ENCODE measurements at places on chromosomes 1 and 21. TPM values are rescaled to one million over a fixed set of nuclear protein-coding genes. Genes with fewer than 3 reads are reported as not detected.

ZMYND12 gene
- 0.69 TPM for total RNA-seq

GRCh38 chr1:206685334-206685768 lies 646 bp downstream of the MAPKAPK2 start:
- H3K36me3 ChIP-seq: no peaks in the 10 kb centered on the region
- no peaks in the 10 kb centered on the region for H3K27me3 ChIP-seq
- peak; percentile 45 for DNase-seq
- peaks cover 46% of the 10 kb centered on the region for H3K4me1 ChIP-seq
- peak overlapping the region; percentile 83 for H3K4me3 ChIP-seq

OLFML2B gene
- total RNA-seq: 0.22 TPM

DNA sequence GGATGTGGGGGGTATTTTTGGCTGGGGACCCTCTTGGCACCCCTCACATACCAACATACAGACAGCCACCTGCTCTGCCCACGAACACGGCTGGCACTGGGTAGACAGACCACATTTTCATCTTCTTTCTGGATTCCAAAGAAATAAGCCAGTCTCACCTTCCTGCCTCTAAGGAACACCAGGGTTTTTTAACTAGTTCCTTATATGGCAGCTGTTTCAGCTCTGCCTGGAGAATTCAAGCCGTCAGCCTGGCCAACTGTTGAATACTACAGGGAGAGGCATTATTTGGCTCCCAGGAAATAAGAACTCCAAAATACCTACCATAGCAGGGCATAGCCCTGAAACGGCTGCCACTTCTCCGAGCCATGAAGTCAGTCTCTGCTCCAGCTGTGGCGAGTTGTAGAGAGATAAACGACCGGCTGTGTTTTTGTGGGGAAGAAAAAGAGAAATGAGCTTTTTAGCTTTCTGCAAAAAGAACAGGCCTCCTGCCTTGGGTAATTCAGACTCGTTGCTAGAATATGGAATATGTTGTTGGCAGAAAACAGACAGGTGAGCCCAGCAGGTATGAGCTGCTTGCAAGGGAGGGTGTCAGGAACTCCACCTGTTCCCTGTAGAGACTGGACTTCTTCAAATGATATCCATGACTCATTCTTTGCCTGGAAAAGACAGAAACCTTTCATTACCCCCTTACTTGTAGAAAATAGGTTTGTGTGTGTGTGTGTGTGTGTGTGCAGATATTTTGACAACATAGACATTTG lies 51.8 kb downstream of the MT1HL1 start:
- no peak overlapping the region for H3K27ac ChIP-seq
- DNase-seq: no peak
- no peaks in the 10 kb centered on the region for H3K4me1 ChIP-seq
- H3K27me3 ChIP-seq: no peaks in the 10 kb centered on the region
- H3K36me3 ChIP-seq: no peaks in the 10 kb centered on the region

- H3K4me1 ChIP-seq: no peaks in the 10 kb centered on the region
- no peak overlapping the region for H3K4me3 ChIP-seq
- no peak for DNase-seq
Observed at GRCh38 chr21:19781881-19782652, 1216.1 kb upstream of the NCAM2 start.

MINDY1 gene
- total RNA-seq: 6.3 TPM

DNA sequence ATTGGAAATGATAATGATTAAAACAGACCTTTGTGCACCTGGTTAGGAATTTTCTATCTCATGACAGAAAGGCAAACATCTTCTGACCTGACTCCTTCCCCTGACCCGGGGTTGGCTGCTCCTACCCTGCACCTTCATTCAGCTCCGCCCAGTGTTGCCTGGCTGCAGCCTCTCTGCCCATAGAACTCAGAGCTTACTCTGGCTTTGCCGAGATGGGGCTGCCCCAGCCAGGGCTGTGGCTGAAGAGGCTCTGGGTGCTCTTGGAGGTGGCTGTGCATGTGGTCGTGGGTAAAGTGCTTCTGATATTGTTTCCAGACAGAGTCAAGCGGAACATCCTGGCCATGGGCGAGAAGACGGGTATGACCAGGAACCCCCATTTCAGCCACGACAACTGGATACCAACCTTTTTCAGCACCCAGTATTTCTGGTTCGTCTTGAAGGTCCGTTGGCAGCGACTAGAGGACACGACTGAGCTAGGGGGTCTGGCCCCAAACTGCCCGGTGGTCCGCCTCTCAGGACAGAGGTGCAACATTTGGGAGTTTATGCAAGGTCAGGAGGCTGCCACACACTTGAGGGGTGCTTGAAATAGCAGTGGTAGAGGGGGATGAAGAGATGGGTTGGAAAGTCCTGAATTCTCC lies at the start of gene DIO1:
TSS of gene DIO1 (plus strand) at position 189 of the 638 bp plus-strand sequence. CDS start at position 213, 24 bp downstream.
- peaks cover 10% of the 10 kb centered on the region for H3K4me1 ChIP-seq
- no peaks in the 10 kb centered on the region for H3K36me3 ChIP-seq
- DNase-seq: no peak
- no peaks in the 10 kb centered on the region for H3K27me3 ChIP-seq
- no peak within 1 kb of the TSS for H3K4me3 ChIP-seq

DNA sequence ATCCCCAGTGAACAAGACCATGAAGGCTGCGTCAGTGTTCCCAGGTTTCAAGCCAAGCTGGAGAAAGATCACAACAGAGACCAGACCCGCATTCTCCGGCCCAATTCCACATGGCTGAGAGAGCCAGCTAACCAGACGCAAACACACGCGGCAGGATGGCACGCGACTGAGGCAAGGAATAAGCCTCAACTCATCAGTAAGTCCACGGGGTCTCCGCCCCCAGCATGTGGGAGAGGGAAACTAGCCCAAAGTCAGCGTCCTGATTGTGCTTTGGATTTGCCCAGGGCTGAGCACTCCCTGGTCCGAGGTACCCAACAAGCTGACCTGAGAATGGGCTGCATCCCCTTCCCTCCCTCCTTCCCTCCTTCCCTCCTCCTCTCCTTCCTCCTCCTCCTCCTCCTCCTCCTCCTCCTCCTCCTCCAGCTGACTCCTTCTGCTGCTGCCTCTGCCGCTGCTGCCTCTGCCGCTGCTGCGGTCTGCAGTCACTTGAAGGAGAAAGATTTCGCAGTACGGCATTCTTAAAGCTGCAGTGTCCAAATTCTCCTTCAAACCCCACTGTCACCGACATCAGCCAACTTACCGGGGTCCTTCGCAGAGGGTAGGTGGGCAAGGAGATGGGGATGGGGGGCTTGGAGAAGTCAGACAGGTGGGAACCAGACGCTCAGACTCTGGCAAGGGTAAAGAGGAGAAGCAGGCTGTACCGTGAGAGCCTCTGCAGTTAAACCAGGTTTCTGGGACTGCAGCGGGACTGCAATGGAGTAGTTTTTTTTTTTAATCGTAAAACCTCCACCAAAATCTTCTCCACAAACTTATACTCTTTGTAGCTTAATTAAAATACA lies 33.0 kb upstream of the H6PD start:
- no peak overlapping the region for H3K4me3 ChIP-seq
- no peaks in the 10 kb centered on the region for H3K36me3 ChIP-seq

DNA sequence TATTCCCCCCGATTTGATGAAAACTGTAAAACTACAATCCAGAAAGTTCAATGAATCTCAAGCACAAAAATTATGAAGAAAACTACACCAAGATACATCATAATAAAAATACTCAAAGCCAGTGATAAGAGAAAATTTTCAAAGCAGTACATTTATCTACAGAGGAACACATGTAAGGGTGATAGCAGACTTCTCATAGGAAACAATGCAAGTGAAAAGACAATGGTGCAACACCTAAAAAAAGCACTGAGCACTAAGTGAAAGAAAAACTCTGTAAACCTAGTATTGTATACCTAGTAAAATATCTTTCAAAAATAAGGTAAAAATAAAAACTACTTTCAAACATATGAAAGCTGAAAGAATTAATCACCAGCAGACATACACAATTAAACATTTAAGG lies 76.1 kb upstream of the IRF2BP2 start:
- no peak overlapping the region for H3K27ac ChIP-seq
- no peaks in the 10 kb centered on the region for H3K4me1 ChIP-seq
- H3K36me3 ChIP-seq: no peaks in the 10 kb centered on the region
- no peaks in the 10 kb centered on the region for H3K27me3 ChIP-seq
- DNase-seq: no peak

DNA sequence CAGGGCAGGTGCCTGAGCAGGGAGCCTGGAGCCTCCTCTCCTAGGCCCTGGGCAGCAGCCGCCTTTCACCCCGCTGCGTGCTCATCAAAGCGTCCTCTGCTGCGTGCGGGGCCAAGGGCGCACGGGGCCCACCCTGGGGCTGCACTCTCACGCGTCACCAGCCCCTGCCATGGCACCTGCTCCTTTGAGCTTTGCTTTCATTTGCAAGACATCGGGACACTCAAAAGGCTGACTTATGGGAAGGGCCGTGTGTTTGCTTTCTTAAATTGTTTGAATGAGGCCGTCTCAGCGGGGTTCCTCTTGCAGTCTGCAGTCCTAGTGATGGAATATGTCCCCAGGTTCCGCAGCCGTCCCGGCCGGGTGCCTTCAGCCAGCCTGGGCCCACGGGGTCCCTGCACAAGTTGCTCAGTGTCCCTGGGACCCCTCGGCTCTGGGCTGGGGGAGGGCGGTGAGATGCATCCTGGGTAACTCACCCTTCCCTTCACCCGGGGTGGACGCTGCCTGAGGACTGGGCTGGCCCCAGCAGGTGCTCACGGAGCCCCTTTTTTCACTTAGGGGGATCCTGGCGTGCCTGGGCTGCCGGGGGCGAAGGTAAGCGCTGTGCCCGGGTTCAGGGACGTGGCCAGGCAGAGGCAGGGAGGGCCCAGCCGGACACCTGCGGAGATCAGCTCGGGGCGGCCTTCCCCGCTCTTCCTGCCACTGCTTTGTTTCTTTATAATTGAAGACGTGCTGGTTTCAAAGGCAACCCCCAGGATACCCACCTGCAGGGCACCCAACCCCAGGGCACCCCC lies 53.1 kb downstream of the SLC19A1 start:
- no peak overlapping the region for H3K4me3 ChIP-seq
- peaks cover 4% of the 10 kb centered on the region for H3K4me1 ChIP-seq
- no peaks in the 10 kb centered on the region for H3K36me3 ChIP-seq
- DNase-seq: no peak
- H3K27ac ChIP-seq: no peak overlapping the region

DNA sequence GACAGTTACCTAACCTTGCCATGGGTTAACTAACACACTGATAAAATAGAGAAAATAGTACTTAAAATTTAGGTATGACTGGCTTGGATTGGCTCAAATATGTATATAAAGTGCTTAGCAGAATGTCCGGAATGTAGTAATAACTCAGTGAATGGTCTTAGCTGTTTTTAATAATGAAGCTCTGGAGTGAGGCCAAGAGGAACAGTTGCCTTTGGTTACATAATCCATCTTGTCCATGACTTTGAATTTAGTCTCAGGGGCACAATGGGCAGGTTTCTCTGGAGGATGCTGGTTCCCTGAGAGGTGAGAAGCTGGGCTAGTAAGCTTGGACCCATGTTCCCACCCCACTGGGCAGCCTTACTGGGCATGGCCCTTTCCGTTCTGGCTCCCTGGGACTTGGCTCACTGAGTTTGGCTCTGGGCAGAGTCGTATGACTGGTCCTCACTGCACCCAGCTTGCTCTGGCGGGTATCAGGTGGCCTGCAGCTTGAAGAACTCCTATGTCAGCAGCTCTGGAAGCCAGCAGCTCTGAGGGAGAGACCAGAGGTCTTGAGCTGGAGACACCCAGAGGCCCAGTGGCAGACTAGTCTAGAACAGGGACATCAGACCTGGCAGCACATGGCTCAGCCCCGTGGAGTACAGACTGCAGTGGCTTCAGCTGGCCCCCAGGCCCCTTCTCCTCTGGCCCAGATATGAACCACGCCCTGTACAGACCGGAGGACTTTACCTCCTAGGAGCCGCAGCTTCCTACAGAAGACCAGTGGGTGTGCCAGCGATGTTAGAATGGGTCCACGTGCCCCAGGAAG lies 40.4 kb downstream of the TENT5C start:
- peaks cover 33% of the 10 kb centered on the region for H3K4me1 ChIP-seq
- H3K27me3 ChIP-seq: no peaks in the 10 kb centered on the region
- no peak overlapping the region for H3K4me3 ChIP-seq
- H3K27ac ChIP-seq: no peak overlapping the region

- H3K36me3 ChIP-seq: peaks cover 45% of the 10 kb centered on the region
- H3K27me3 ChIP-seq: no peaks in the 10 kb centered on the region
- no peak for DNase-seq
- H3K27ac ChIP-seq: no peak overlapping the region
Observed at GRCh38 chr21:34858559-34858958, 189.8 kb downstream of the CLIC6 start.

- no peaks in the 10 kb centered on the region for H3K27me3 ChIP-seq
- H3K36me3 ChIP-seq: no peaks in the 10 kb centered on the region
- H3K4me3 ChIP-seq: no peak within 1 kb of the TSS
- H3K4me1 ChIP-seq: no peaks in the 10 kb centered on the region
Observed at GRCh38 chr1:18480315-18481189, at the start of gene KLHDC7A. Gene KLHDC7A, plus strand, starts transcription at chr1:18480930. Its CDS starts 52 bp downstream, at chr1:18480982.

RUNX3 gene
- total RNA-seq: 218 TPM

DNA sequence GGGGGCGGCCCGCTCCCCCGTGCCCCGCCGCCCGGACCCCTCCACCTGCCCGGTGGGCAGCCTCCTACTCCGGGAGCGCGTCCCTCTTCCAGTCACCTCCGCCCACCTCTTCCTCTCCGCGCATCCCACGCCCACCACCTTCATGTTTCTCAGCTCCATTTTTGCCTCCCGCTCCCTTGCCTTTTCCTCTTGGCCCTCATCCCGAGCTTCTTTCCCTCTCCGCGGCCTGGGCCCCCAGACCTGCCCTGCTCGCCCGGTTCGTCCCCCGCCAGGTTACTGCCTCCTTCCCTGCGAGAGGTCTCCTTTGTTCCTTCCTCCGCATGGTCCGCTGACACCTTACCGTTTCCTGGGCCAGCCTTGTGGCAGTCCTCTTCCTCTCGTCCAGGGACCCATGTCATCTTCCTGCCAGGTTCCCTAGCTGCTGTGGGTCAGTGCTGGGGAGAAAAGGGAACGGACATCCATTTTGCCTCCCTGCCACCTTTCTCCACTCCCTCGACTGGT lies 563 bp downstream of the QSOX1 start:
- H3K4me1 ChIP-seq: peaks cover 18% of the 10 kb centered on the region
- peak overlapping the region; percentile 86 for H3K4me3 ChIP-seq
- no peak for DNase-seq

GRCh38 chr1:95730986-95731385 lies 497.0 kb downstream of the RWDD3 start:
- no peak overlapping the region for H3K4me3 ChIP-seq
- no peak for DNase-seq
- H3K27me3 ChIP-seq: no peaks in the 10 kb centered on the region
- H3K27ac ChIP-seq: no peak overlapping the region
- no peaks in the 10 kb centered on the region for H3K4me1 ChIP-seq
- H3K36me3 ChIP-seq: no peaks in the 10 kb centered on the region

DNA sequence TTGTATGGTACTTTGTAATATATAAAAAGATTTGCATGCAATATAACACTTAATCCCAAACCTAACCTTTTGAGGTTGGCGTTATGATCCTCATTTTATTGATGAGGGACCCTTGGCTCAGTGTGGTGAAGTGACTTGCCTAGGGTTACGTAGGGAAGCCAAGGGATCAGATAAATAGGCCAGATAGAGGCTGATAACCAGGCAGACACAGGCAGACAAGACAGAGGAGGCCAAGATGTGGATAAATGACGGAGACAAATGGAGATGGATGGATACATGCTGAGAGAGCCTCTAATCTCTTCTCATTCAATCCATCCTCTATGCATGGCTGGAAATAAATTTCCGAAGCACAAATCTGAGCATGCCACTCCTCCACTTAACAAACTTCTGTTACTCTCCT lies 136.9 kb upstream of the SPATA6 start:
- no peaks in the 10 kb centered on the region for H3K4me1 ChIP-seq
- DNase-seq: no peak

- no peaks in the 10 kb centered on the region for H3K36me3 ChIP-seq
- no peak overlapping the region for H3K27ac ChIP-seq
- no peaks in the 10 kb centered on the region for H3K27me3 ChIP-seq
- H3K4me3 ChIP-seq: no peak overlapping the region
- DNase-seq: no peak
Observed at GRCh38 chr1:25522031-25522655, 21.3 kb upstream of the LDLRAP1 start.

Data from CD8-positive, alpha-beta memory T cell (primary cell).